CD4-positive, alpha-beta T cell treated with Interleukin-15 for 4 hours (primary cell): ENCODE measurements at places on chromosomes 16 and 17.

DNA sequence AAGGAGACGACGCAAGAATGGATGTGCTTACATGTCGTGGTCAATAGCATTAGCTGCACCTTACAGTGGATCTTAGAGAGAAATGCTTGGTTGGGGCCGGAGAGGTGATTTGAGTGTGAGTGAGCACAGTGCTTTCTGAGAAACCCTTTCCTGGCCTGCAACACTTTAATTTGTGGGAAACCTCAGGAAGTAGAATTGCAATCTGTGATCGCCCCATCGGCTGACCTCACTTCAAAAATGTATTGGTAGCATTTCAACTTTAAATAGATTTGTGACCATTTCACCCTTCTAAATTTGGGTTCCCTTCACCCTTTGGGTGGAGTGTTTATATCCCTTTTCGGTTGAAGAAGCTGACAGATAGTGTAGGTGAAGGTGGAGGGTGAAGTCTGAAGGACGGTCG lies 13.2 kb downstream of the PRKCB start:
- DNase-seq = no peak

DNA sequence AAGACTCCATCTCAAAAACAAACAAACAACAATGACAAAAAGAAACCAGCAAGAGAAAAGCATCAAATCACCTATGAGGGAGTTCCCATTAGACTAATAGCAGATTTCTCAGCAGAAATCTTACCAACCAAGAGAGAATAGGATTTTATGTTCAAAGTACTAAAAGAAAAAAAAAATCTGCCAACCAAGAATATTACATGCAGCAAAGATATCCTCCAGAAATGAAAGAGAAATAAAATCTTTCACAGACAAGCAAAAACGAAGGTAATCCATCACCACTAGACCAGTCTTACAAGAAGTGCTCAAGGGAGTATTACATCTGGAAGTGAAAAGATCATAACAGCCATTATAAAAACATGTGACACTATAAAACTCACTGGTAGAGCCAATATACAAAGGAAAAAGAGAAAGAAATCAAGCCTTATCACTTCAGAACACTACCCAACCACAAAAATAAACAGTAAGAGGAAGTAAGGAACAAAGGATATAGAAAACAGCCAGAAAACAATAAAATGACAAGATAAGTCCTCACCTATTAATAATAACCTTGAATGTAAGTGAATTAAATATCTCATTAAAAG lies 66.3 kb downstream of the STX8 start:
- no peak for DNase-seq

GRCh38 chr17:29870836-29871465 lies 59.1 kb downstream of the SSH2 start:
- no peak for DNase-seq

GRCh38 chr17:45740553-45741330 lies 43.4 kb upstream of the CRHR1 start:
- DNase-seq = no peak

- DNase-seq = no peak
These were observed 19.6 kb downstream of the MAP2K3 start for GRCh38 chr17:21304091-21304490.

DNA sequence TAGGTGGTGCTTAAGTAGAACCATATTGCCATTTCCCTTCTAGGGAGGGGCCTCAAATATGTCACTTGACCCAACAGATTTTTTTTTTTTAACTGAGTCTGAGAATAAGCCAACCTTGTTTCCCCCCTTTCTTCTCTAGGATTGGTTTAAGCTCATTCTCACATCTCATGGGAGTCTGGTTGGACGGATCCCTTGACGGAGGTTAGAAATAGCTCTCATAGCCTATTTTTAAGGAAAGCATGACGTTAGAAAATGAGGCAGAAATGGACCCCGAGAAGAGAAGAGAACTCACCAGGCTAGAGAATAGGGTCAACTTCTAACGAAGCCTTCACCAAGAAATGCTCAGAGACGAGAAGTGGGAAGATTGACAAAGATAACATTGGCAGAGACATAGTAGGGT lies 95.1 kb upstream of the ZFHX3 start:
- DNase-seq = no peak

- DNase-seq = no peak
These were observed 480.2 kb downstream of the HS3ST3B1 start for GRCh38 chr17:14781123-14781522.

DNA sequence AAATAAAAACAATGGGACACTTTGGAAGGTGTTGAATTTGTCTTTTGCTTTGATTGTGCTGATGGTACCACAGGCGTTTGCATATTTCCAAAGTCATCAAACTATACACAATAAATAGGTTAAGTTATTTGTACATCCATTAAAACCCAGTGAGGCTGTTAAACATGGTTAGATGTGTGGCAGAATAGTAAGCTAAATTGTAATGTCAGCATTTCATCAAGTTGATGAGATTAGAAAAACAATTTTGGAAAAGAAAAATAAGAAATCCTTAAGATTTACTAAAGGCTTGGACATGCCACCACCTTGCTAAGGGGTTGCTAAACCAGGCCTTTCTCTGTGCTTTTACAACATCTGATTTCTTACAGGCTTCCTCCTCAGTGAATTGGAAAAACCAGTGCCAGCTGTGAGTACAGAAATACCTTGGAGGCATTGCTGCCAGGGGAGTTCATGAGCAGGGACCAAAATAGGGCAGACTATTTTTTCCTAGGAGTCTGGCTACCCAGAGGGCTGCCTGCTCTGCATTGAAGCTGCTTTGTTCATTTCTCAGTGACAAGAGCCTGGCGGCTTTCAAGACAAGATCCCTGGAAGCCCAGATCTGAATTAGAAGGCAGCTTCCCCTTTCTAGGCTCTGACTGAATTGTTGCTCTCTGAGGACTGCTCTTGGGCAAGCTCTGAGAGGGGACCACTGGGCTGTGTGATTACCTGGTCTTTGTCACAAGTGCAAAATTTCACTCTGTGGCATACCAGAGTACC lies 43.4 kb upstream of the CA10 start:
- no peak for DNase-seq

DNA sequence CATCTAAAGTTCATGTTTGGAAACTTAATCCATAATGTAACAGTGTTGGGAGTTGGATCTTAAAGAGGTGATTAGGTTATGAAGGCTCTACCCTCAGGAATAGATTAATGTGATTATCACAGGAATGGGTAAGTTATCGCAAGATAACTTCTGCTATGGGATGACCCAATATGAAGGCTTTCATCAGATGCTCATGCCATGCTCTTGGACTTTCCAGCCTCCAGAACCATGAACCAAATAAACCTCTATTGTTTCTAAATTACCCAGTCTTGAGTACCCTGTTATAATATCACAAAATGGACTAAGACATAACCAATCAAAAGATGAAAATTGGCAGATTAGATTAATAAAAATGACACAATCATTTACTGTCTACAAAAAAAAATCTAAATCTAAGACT lies 906.9 kb upstream of the SOX9 start:
- no peak for DNase-seq

GRCh38 chr16:85081765-85082164 lies 30.5 kb downstream of the CIBAR2 start:
- no peak for DNase-seq

- no peak for DNase-seq
These were observed 4.4 kb upstream of the CARHSP1 start for GRCh38 chr16:8872967-8873865.

- no peak for DNase-seq
These were observed 20.7 kb downstream of the SLC43A2 start for GRCh38 chr17:1607971-1608320.

DNA sequence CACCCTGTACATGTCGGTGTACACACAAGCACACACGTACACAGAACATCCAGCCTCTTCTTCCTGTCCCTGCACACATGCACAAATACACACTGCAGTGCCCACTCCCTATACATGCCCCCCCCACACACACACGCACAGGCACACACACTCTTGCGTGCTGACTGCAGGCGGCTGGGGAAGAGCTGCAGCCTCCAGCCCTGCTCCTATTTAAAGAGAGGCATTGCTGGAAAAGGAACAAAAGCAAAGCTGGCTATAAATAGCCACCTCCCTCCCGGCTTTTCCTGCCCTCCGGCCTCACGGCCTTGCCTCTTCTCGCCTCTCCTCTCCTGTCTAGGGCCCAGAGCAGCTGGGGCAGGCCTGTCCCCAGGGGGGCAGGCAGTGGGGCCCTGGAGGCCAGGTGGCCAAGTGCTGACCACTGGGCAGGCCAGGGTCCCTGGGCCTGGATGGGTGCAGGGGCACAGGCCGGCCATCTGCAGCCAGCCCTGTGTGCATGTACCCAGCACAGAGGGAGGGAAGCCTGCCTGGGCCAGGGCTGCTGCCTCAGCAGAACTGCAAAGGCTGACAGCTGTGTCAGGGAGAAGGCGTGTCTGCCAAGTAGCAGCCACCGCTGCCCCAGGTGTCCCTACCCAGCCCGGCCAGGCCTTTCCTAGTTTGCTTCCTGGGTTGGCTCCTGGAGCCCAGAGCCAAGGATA lies 25.4 kb downstream of the RTN4RL1 start:
- no peak for DNase-seq

- DNase-seq = no peak
These were observed 36.6 kb upstream of the HNF1B start for GRCh38 chr17:37781451-37781850.

GRCh38 chr16:17757808-17758207 lies 287.0 kb upstream of the XYLT1 start:
- no peak for DNase-seq

DNA sequence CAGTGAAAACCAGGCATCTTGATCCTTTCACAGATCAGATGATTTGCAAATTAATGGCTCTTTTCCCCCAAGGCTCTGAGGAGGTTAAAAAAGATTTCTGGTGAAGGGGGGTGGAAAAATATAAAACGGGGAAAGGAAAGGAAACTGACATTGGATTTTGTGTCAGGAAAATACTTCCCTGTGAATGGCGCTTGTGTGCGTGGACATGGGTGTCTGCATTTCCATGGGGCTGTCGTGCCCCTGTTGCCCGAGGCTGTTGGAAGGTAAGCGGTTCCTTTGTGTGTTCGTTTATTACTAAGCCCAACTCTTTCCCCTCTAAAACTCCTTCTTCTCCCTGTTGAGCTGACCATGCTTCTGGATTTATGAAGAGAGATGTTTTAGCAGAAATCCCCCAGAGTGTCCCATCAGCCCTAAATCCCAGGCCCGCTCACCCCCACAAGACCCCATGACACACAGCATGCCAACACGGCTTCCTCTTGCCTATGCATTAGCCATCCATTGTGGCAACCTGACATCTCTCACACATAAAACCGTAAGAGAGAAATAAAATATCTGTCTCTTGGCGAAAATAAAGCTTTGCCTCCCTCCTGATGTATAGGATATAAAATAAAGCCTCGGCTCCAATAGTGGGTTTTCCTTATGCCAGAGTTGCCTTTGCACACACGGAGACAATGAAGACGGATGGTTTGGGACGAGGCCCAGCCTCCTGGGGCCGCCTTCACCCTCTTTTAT lies 7.3 kb upstream of the LHX1 start:
- DNase-seq = no peak

DNA sequence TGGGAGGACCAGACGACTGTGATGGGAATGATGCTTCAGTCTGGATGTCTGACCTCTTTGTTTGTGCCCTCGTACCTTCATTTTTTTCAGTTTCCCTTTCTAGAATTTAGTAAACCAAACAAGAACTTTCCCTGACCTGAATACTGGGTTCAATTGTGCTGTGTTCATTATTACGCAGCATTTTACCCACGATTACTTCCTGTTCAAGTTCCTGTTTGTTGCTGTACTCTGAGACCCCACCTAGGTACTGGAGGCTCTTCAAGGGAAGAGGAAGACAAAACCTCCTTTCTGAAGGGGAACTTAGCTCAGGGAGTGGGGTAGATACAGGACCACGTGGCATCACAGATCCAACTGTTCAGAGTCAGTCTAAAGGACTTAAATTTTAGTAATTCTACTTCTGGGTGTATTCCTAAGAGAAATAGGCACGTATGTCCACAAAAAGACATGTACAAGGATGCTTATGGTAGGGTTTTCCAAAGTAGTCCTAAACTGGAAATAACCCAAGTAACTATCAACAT lies 9.2 kb upstream of the PRKCB start:
- DNase-seq = peak; percentile 54

GRCh38 chr17:17856386-17856785 lies 19.6 kb upstream of the SREBF1 start:
- no peak for DNase-seq

- no peak for DNase-seq
These were observed 390.8 kb downstream of the CPPED1 start for GRCh38 chr16:12412890-12413289.

DNA sequence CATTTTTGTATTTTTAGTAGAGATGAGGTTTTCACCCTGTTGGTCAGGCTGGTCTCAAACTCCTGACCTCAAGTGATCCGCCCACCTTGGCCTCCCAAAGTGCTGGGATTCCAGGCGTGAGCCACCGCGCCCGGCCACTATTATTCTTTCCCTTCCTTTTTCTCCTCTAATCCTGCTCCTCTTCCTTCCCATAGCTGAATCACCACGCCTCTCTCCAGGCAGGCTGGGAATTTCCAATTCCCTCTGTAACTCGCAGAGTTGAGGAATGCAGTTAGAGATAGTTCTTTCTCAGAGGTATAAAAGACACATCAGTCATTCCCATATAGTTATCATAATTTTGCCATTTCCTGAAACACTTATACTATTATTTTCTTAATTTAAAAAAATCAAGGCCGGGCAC lies 11.2 kb downstream of the METTL16 start:
- no peak for DNase-seq

DNA sequence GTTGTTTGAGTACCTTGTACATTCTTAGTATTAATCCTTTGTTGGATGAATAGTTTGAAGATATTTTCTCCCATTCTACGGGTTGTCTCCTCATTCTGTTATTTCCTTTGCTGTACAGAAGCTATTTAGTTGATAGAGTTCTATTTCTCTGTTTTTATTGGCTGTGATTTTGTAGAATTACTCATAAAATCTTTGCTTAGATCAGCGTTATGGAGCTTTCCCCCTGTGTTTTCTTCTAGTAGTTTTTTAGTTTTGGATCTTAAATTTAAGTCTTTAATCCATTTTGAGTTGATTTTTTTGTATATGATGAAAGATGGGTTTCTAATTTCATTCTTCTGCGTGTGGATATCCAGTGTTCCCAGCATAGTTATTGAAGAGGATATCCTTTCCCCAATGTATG lies 45.4 kb downstream of the NFATC3 start:
- DNase-seq = no peak

DNA sequence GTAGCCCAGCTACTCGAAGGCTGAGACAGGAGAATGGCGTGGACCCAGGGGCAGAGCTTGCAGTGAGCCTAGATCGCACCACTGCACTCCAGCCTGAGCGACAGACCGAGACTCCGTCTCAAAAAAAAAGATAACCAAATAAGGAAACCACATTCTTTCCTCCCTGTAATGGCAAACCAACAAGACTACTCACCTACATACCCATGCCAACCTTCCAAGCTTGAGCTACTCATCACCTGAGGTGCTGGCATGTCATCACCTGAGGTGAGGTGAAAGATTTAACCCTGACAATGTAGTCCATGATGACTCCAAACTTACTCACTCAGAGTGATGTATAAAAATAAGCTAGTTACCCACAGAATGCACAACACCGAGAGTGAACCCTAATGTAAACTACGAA lies 85.2 kb downstream of the SMG6 start:
- DNase-seq = no peak

- no peak for DNase-seq
These were observed 40.6 kb downstream of the RAB11FIP4 start for GRCh38 chr17:31431852-31432658.
